ENCODE measurements at places on chromosomes 11 and 22.

- DNase-seq: no peak
These were observed 64.9 kb downstream of the DEPDC5 start for GRCh38 chr22:31818481-31819392.

DNA sequence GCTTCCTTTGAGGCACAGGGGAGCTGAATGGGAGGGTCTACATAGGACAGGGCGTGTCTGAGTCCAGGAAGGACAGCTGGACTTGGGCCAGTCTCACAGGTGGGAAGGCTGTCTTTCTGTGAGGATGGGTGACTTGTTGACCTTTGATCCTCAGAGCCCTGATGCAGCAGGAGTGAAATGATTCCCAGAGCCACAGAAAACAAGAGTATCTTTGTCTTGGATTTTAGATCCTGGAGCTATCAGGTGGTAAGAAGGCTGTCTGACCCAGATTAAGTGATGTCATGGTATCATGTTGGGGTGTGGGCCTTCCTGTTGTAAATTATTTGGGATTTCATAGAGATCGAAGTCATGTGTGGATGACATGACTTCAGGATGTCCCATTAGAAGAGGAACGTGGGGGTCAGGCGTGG is 15.0 kb downstream of the PTPRJ start:
- no peak for DNase-seq

- DNase-seq: no peak
These were observed 35.0 kb upstream of the CCND1 start for GRCh38 chr11:69605737-69606526.

- no peak for DNase-seq
These were observed 8.5 kb downstream of the MRPL16 start for GRCh38 chr11:59801981-59802638.
